ENCODE measurements at places on chromosomes 2 and 18.

- DNase-seq: peak; percentile 35
These were observed 180.3 kb downstream of the ANKRD44 start for GRCh38 chr2:197130318-197130717.

DNA sequence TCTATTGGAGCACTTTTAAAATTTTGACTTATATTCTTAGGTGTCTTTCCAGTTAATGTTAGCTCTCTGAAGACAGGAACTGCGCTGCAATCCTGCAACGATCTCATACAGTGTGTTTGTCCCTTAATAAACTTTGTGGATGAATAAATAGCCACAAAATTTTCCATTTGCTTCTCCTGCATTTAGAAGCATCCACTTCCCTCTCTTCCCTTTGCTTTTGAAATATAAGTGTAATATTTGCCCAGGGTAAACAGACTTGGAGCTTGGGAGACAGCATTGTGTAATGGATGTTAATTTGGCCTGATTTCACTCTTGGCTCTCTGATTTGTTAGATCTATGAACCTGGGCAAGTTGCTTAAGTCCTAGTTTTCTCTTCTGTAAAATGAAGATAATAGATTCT, 58.2 kb upstream of the CD28 start:
- no peak for DNase-seq

GRCh38 chr2:65499216-65499615, 66.8 kb upstream of the SPRED2 start:
- DNase-seq: no peak

DNA sequence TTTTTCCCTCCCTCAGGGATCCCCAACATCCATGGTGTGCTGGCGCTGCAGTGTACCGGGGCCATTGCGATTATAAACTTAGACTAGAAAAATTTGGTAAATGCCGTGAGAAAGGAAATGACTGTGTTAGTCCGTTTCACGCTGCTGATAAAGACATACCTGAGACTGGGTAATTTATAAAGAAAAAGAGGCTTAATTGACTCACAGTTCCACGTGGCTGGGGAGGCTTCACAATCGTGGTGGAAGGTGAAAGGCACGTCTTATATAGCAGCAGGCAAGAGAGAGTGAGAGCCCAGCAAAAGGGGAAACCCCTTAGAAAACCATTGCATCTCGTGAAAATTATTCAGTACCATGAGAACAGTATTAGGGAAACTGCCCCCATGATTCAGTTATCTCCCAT, 44.3 kb downstream of the NTSR2 start:
- no peak for DNase-seq

- DNase-seq: no peak
These were observed 77.2 kb upstream of the TTN start for GRCh38 chr2:178884440-178884839.

GRCh38 chr2:176461098-176461808, 192.0 kb downstream of the MTX2 start:
- DNase-seq: no peak

GRCh38 chr2:219285894-219286425, 6.8 kb downstream of the DNAJB2 start:
- no peak for DNase-seq

GRCh38 chr2:235643680-235644511, 150.1 kb downstream of the AGAP1 start:
- no peak for DNase-seq

DNA sequence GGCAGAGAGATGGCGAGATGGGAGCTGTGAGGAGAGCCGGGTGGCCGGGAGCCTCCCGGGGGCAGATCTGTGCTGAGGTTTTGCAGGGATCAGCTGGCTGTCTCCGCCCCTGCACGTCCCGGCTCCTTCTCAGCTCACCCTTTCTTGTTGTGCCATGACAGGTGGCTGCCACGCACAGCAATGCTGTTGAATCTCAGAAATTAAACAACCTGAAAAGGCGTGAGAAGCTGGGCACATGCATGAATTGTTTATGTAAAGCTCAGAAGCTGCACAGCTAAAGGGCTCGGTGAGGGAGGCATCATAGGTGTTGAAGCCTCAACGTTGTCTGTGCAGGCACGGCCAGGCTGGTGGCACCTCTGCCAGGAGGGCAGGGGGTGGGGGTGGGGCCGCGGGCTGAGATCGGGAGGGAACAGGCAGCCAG, 858 bp upstream of the RTP5 start:
- peak; percentile 48 for DNase-seq

DNA sequence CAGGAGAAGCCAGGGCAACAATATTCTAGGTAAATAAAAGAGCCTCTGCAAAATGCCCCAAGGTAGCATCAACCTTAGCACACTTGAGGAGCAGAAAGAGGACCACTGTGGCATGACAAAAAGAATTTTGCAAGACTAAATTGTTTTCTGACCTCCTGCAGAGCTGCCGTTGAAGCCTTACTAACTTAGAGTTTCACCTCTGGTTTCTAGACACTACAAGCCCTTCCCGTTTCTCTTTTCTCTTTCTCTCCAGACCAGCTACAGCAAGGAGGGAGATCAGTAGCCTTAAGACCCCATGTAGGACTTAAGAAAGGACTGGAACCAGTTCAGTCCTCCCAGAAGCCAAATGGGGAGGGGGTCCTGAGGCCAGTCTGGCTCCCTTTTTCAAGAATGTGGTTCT, 73.3 kb upstream of the SP3 start:
- no peak for DNase-seq

DNA sequence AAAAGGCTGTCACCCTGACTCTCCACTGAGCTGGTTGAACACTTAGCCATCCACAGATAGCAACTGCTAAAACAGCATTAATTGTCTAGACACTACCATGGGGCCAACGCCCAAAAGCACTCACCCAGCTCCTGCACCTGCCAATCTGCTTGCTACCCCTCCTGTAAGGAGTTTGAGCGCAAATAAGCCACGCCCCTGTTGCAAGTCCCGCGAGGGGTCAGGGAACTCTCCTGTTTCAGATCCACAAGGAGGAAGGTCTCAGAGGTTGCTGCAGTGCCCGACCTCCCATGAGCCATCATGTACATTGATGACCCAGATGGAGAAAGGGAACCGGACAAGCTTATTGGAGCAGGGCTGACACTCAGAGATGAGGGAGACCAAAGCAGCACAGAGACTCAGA, 106.8 kb downstream of the ZNF516 start:
- DNase-seq: no peak

- DNase-seq: no peak
These were observed 147.6 kb downstream of the THADA start for GRCh38 chr2:43448011-43448821.

GRCh38 chr2:106542746-106543359, 55.7 kb downstream of the CD8B2 start:
- peak; percentile 73 for DNase-seq

- no peak for DNase-seq
These were observed 27.7 kb upstream of the DCC start for GRCh38 chr18:52312346-52312745.

GRCh38 chr2:218813771-218814460, 17.7 kb downstream of the PRKAG3 start:
- DNase-seq: no peak

GRCh38 chr18:44107187-44107586, 573.5 kb upstream of the SETBP1 start:
- no peak for DNase-seq

- DNase-seq: no peak
These were observed 156.3 kb downstream of the LAMA1 start for GRCh38 chr18:6961331-6961730.

DNA sequence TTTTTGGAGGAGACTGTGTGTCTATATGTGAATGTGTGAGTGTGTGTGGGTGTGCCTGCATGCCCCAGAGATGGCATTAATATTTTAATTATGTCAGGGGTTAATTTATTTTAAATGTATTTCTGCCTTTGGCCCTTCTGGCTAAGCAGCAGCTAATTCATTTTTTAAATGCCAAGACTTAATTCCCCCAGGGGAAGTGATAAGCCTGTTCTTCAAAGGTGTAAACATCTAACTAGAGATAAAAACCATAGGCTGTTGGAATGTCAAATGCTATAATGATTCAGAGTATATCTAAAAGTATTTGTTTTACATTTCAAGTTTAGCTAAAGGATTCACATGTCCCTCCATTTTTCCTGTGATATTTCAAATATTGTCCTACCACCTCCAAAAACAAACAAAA, 184.7 kb downstream of the SPP2 start:
- no peak for DNase-seq

GRCh38 chr2:119256582-119256921, 32.9 kb downstream of the STEAP3 start:
- DNase-seq: no peak

DNA sequence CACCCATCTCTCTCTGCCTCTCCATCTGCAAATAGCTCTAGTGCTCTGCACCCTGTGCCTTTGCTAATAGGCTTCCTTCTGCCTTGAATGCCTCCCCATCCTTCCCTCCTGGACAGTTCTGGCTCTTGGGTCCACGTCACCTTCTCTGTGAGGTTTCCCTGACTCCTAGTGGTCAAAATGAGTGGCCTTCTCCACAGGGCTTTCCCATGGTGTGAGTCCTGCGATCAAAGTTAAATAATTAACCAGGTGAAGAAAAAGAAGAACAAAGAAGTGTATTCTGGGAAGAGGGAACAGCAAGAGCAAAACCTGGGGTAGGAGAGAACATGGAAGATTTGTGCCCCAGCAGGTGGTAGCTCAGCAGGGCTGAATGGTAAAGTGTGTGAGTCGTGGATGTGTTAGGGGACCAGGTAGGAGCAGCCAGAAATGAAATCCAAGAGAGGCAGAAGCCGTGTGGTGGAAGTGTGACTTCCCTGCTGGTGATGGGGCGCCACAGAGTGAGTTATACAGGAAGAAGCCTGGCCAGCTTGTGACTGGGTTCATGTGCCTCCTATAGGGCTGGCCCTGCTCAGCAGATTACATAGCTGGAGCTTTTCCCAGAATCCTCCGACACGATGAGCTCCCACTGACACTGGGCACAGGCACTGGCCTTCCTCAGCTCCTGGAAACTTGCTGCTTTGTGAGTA, 93.8 kb upstream of the LDAH start:
- no peak for DNase-seq

- no peak for DNase-seq
These were observed 3.5 kb downstream of the RNF144A start for GRCh38 chr2:6920743-6921064.

DNA sequence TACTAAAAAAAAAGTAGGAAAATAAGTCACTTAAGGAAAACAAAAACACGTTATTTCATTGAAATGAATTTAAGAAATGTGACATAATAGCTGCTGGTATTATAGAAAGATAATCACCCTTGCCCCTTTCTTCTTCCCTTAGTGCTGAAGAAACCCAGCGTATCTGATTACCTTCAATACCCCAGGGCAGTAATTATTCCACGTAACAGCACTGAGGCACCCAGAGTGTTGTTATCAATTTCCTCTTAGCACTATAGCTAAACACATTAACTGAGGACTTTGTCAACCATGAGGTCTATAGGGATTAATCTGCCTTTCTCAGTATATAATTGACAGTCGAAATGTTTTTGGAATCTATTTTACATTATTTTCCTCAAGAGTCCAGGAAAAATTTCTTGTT, 180.0 kb upstream of the NXPH2 start:
- DNase-seq: no peak

DNA sequence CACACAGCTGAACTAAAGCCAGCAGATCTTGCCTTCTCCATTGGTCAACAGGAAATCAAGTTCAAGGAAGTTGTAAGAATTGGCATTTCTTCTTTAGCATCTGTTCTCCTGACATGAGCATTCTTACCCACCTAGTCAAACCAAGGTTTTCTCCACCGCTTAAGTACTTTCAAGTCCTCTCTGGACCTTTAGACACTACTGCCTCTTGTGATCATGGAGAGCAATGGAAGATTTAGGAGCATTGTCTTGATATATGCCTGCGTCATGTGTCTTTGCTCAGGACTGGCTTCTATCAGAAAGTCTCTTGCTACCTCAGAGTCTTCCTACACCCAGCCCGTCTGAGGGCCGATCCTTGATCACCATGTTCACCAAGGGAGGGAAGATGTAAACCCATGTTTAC, 262.2 kb downstream of the PHLPP1 start:
- DNase-seq: no peak

DNA sequence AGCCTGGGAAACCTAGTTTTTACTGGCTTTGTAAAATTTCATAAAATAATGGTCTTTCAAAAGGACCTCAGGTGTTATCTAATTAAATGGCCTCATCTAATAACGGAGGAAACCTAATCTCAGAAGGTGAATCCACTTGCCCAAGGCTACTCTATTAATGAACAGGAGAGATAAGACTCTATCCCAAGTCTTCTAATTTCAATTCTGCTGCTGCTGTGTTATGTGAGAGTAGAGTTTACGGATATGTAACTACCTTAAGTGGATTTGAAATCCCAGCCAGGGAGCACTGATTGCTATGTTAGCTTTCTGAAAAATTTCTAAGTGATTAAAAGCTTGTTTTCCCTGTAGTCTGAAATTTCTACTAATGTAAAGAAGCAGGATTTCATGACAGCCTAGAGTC, 17.2 kb upstream of the ADCY3 start:
- DNase-seq: no peak

- no peak for DNase-seq
These were observed 45.2 kb downstream of the SLC5A7 start for GRCh38 chr2:108031471-108031941.

DNA sequence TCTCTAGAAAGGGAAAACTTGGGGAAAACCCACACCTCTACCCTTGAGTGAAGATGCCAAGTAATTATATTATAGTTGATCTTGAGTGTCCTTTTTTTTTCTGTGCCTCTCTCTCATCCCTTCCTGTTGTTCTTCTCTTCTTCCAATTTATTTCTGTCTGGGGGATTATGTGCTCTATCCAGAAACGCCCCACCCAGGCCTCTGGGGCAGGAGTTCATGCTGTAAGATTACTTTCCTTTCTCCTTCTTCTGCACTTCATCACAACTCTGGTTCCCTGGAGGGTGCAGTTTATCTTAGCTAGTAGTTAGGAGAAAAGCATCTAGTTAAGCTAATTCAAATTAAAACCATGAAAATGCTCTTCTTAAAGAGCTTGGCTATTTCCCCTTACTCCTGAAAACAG, 30.3 kb upstream of the DNAJC27 start:
- DNase-seq: no peak

- DNase-seq: no peak
These were observed 40.3 kb upstream of the TEX51 start for GRCh38 chr2:126858436-126858835.

DNA sequence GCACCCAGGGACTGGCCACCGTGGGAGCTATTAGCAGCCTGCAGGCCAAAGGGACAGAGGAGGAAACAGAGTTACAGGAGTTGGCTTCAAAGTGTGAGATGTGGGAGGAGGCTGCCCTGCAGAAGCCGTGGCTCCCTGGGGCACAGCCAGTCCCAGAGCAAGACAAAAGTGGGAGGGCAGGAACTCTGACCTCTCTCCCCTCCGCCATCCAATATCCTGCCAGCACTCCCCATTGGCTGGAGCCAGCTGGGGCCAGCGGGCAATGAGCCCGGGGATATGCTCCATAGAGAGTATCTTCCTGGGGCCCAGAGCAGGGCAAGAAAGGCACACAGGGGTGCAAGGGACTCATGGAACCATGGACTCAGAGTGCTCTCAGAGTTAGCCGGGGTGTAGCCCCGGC, 143.1 kb downstream of the INHBB start:
- no peak for DNase-seq

Data from CD4-positive, alpha-beta T cell treated with Interleukin-6 for 4 hours (primary cell).